ENCODE measurements at places on chromosomes 2 and 18.

- no peak for DNase-seq
Observed at GRCh38 chr2:33131749-33132148, 185.0 kb downstream of the LTBP1 start.

GRCh38 chr18:48600456-48601090, 61.7 kb downstream of the CTIF start:
- DNase-seq, result no peak

GRCh38 chr2:224847381-224847780, 131.2 kb upstream of the CCDC195 start:
- DNase-seq, result no peak

- DNase-seq, result no peak
Observed at GRCh38 chr18:13584825-13585224, 141.5 kb downstream of the FAM210A start.

GRCh38 chr18:80112624-80113248, 3.7 kb downstream of the ADNP2 start:
- DNase-seq, result no peak

GRCh38 chr2:238389988-238390589, 36.6 kb upstream of the ASB1 start:
- DNase-seq, result no peak

DNA sequence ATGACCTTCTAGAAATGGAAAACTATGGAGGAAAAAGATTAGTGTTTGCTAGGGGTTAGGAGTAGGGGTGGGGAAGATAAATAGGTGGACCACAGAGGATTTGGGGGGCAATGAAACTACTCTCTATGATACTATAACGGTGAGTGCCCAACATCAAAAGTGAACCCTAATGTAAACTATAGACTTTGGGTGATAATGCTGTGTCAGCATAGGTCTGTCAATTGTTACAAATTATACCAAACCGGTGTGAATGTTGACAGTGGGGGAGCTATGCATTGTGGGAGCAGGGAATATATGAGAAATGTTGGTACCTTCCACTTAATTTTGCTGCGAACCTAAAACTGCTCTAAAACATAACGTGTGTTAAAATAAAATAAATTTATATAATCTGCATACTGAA, 180.3 kb downstream of the ALK start:
- DNase-seq, result no peak

GRCh38 chr2:130918393-130918792, 81.7 kb downstream of the ARHGEF4 start:
- no peak for DNase-seq

DNA sequence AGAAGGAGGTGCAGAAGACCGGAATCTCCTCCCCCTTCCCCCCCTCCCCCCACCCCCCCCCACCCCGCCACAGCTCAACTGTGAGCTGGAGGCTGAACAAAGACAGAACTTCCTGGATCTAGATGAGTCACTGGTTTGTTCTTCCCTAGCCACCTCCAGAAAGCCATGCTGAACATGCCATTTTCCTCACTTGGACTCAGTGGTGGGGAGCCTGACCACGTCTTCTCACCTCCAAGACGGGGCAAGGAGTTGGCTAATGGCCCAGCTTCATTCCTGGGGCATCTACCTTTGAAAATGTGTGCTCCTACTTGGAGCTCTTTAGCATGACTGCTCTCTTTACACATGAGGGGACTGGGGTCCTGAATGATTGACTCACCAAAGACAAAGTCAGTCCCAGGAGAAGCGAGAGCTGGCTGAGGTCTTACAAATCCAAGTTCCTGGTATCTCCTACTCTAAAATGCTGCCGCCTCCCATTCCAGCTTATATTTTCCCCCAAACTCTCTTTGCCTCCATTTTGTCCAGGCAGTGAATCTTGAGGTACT, 22.6 kb upstream of the FZD5 start:
- no peak for DNase-seq

GRCh38 chr2:45169339-45170190, 160.3 kb upstream of the SIX2 start:
- DNase-seq, result no peak

- DNase-seq, result no peak
Observed at GRCh38 chr2:190755772-190756415, 107.0 kb downstream of the NAB1 start.

DNA sequence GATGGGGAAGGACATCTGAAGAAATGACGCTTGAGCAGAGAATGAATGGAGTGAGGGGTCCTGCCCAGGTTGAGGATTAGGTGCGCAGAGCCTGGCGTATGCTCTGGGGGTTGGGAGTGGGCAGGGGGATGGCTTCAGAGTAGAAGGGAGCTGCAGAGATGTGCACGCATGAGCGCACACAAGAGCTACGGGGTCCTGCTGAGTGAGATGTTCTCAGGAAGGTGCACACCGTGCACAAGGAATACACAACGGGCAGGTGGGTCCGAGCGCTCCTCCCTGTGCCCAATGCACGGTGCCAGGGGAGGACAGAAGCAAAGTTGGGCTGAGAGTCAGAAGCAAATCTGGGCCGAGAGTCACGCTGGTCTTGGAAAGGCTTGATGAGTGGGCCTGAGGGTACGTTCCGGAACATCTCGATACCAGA, 25.5 kb downstream of the TWIST2 start:
- no peak for DNase-seq

GRCh38 chr2:111118481-111118980, 2.2 kb upstream of the BCL2L11 start:
- DNase-seq, result no peak

- DNase-seq, result no peak
Observed at GRCh38 chr2:238573916-238574315, 147.2 kb downstream of the ASB1 start.

DNA sequence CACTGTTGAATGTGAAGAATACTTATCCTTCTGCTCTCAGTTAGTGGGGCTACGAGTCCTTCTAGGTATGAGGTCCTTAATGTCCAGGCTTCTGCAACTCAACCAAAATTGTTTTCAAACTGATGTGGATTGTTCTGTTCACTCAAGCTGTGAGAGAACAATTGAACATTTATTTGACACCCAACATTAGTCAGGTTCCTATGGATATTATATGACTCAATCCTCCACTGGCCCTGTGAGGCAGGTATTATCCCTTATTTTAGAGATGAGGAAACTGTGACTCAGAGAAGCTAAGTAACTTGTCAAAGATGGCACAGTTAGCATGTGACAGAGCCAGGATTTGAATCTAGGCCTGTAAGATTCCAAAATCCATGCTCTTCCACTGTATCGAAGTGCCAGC, 1.2 kb upstream of the LYG2 start:
- no peak for DNase-seq

GRCh38 chr2:216195565-216196029, 86.4 kb downstream of the XRCC5 start:
- no peak for DNase-seq

DNA sequence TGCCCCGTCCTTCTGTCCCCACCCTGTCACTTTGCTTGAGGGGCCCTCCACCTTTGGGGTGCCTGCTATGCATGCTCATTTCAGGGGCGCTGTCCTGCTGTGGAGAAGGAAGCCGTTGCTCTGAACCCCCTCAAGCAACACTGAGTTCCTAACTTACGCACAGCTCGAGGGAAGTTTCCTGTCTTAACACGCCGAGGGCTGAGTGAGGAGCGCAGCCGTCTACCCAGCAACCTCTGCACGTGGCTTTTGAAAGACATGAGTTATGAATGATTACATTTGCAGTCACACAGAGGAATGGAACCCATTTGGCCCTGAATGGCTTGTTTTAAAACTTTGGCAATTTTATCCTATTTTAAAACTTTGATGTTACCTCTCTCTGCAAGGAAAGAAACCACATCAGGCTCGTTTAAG, 14.0 kb downstream of the RAMP1 start:
- DNase-seq, result peak; percentile 45

DNA sequence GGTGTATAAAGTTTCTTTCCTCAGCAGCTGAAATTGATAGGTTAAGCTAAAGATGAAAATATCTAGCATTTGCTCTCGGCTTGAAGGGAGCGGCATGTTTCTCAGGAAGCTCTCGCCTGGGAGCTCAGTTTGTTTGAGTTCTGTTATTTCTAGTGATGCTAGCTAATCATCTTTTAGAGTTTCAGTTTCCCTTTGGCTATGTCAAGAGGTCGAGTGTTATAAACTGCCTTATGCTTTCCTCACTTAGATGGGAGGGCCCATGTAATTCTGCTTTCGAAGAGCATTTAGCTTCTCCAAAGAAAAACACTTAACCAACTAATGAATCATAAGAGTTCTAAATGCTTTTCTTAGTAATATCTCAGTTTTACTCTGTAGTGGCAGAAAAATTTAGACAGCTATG, 33.6 kb downstream of the PLCL1 start:
- DNase-seq, result peak; percentile 71

DNA sequence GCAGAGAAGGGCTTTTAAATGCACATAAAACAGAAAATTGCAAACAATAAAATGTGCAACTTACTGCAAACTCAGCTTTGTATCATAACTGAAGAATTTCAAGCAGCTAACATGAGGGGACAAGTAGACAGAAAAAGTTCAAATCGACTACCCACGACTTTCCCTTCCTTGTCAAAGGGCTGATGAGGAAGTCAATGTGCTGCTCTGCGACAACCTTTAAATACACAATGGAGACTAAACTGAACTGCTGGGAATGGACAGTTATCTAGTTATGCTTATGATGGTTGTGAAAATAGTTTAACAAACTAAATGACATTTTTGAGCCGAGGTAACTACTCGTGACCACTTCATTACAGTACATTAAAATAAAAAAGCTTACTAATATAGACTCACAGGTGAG, 84.1 kb downstream of the INO80D start:
- DNase-seq, result no peak

DNA sequence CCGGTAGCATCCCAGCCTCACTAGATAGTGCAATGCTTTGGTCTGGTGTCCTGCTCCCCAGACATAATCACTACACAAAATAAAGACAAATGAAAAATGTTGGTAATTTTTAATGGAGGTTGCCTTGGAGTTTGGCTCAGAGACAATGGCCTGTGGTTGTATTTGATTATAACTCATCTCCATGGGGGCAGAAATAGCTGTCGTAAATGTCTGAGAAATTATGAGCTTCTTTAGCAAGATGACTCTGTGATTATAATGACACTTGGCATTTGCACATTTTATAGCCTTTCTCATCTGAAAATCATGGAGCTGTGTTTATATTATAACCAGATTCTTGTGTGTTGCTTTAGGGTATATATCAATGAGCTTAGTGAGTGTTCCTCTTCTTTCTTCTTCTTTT, 1779.7 kb upstream of the CELF4 start:
- no peak for DNase-seq

- no peak for DNase-seq
Observed at GRCh38 chr2:45299361-45299760, 290.1 kb upstream of the SIX2 start.

- DNase-seq, result no peak
Observed at GRCh38 chr18:7388741-7389140, 157.9 kb downstream of the LRRC30 start.

GRCh38 chr2:30184035-30184434, 37.2 kb downstream of the YPEL5 start:
- no peak for DNase-seq

- DNase-seq, result no peak
Observed at GRCh38 chr2:230230087-230230486, 4.6 kb downstream of the SP140 start.

DNA sequence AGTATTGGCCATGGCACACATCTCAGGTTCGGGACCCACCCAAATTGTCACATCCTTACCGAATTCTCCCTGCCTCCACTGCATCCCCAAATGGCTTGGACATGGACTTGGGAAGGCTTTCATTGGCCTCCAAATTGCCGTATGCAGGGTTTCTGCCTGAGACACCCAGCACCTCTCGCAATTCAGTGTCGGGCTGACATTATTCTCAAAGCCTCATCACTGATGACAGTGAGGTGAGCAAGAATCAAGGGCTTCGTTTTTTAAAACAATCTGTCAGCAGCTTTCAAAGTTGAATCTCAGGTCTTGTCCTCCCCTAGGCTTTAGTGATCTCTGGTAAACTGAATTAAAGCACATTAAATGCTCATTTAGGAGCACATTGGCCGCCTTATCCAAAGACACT, 29.5 kb upstream of the TGFA start:
- DNase-seq, result no peak

- DNase-seq, result no peak
Observed at GRCh38 chr2:222877556-222878300, 16.9 kb downstream of the ACSL3 start.

- no peak for DNase-seq
Observed at GRCh38 chr2:157698430-157698829, 69.8 kb upstream of the ACVR1C start.

GRCh38 chr2:69054431-69054830, 41.5 kb downstream of the ANTXR1 start:
- DNase-seq, result no peak

DNA sequence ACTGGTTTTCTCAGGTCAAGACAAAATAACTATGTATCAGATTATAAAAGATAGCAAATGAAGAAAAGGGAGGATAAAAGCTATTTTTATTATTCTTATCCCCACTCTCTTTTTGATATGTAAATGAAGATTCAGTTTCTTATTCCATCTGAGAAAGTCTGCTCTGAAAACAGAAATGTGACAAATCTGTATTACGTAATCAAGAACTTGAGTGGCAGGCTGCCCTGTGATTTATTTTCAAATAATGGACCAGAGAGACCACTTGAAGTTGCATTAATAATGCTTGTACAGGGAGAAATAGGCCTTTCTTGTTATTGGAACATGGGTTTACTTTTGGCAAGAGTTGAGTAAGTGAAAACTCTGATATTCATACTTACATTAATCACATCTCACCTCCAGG, 727.4 kb downstream of the DPP10 start:
- no peak for DNase-seq

GRCh38 chr2:143909577-143910353, 610.2 kb downstream of the ZEB2 start:
- DNase-seq, result no peak

DNA sequence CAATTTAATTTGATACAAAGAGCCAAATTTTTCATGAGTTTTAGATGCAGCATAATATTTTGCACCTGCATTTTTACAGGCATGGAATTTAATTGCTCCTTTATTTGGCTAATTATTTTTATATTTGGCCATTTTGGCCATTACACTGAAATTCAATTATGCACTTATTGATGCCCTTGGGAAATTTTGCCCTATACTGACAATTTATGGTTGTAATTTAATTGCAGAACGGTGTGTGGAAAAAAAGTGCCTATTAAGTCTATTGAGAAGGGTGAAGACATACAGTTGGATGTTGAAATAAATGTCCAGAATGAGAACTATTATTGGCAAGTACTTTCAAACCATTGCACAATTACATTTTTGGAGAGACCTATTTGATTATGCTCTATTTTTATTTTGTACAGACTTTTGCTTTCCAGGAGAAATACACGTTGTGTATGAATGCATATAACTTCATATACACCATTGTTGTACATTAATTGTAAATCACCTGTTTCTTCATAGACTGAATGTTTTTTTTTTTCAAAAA, 1319.3 kb upstream of the CDH2 start:
- DNase-seq, result no peak

All from naive thymus-derived CD4-positive, alpha-beta T cell (primary cell).